Activated CD8-positive, alpha-beta T cell treated with anti-CD3 and anti-CD28 coated beads for 36 hours (primary cell): ENCODE measurements at places on chromosomes 6 and 20. TPM values are rescaled to one million over a fixed set of nuclear protein-coding genes. Genes with fewer than 3 reads are reported as not detected.
A peak's percentile ranks its signal among the peaks of the same experiment; 100 is the strongest.

The HCRTR2 gene
- not detected for total RNA-seq

The BPIFA1 gene
- total RNA-seq = not detected

The MYT1 gene
- total RNA-seq = not detected

The C20orf144 gene
- 0.29 TPM for total RNA-seq

DNA sequence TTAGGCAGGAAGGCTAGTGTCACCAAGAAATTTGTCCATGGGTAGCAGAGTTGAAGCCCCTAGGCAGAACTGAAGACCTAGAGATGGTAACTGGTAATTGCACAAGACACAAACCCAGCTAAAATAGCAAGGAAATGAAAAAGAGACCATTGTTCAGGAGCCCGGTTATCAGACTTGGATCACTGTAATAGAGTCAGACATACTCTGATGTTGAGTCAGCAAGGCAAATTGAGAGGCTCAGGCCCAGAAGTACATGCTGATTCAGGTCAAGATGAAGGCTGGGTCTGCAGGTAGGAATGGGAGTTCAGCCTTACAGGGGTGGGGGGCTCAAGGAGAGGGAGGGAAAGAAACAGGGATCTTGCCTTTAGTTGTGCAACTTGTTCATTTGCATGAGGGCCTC, 6.5 kb upstream of the TMEM242 start:
- DNase-seq = no peak

DNA sequence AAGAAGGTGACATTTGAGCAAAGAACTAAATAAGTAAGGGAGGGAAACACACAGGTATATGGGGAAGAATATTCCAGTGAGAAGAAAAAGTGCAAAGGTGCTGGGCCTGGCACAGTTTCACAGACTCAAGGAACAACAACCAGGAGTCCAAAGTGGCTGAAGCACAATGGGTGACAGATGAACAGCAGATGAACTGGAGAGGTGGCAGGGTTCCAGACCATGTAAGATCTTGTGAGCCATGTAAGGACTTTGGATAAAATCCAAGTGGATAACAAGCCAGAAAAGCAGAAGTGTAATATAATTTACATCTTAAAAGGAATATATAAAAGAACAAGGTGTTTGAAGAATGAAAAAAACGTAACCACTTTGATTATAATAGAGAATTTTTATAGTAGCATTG, 87.9 kb downstream of the MMS22L start:
- no peak for DNase-seq

DNA sequence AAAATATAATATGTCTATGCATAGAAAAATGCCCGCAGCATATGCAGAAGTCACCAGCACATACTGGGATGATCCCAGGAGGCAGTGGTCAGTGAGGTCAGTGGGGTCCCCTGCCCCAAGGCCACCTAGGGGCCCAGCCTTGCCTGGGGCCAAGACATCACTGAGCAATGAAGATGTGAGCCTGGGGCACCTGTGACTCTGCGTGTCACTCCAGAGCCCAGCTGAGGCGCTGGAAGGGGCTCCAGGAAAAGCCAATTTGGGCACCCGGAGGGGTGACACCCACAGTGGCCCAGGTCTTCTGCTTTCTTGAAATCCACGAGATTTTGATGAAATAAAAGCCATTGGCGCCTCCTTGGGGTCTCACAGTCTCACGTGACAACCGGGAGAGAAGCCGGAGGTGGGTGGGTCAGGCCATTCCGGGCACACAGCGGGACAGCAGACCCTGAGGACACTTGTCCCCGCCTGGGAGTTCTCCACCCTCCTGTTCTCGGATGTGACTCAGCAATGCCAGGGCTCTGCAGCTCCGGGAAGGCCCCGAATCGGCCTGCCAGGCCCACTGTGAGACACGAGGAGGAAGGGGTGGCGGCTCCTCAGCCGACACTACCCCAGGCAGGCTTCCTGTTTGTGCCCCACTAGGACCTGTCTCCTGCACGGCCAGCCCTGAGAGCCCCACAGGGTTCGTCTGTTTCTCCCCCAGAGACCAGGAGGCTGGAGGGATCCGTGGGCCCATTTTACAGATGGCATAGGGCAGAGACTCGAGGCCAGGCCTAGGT, 24.4 kb upstream of the SLCO4A1 start:
- peak; percentile 87 for DNase-seq

GRCh38 chr6:162825597-162825996, 97.8 kb downstream of the PACRG start:
- DNase-seq = no peak

DNA sequence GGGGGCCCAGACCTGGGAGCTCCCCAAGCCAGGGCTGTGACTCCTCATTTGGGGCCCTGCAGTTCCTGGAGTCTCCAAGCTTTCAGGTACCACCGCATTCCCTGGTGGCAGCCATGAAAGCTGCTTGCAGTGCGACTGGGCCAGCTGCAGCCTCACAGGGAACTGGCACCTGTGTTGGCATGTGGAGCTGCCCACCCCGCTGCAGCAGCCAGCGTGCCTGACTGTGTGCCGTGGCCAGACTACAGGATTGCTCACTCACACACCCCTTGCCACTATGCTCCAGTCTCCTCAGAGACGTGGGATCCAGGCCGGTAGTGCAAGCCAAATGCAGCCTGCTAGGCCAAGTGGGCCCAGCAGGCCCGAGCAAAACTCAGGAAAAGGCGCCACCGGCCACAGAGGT, 450.7 kb downstream of the COL12A1 start:
- DNase-seq = no peak

DNA sequence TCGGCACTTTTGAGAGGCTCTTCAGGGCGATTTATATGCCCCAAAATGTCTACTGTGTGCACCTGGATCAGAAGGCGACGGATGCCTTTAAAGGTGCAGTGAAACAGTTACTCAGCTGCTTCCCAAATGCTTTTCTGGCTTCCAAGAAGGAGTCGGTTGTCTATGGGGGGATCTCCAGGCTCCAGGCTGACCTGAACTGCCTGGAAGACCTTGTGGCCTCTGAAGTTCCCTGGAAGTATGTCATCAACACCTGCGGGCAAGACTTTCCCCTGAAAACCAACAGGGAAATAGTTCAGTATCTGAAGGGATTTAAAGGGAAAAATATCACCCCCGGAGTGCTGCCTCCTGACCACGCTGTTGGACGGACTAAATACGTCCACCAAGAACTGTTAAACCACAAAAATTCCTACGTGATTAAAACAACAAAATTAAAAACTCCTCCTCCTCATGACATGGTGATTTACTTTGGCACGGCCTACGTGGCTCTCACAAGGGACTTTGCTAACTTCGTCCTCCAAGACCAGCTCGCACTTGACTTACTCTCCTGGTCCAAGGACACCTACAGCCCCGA, 8.2 kb downstream of the GCNT2 start:
- no peak for DNase-seq

GRCh38 chr6:818196-818595, 125.3 kb upstream of the EXOC2 start:
- no peak for DNase-seq

- no peak for DNase-seq
Measured at GRCh38 chr6:80733641-80734040, 627.2 kb downstream of the BCKDHB start.

- DNase-seq = no peak
Measured at GRCh38 chr6:148818939-148819575, 72.2 kb downstream of the UST start.

DNA sequence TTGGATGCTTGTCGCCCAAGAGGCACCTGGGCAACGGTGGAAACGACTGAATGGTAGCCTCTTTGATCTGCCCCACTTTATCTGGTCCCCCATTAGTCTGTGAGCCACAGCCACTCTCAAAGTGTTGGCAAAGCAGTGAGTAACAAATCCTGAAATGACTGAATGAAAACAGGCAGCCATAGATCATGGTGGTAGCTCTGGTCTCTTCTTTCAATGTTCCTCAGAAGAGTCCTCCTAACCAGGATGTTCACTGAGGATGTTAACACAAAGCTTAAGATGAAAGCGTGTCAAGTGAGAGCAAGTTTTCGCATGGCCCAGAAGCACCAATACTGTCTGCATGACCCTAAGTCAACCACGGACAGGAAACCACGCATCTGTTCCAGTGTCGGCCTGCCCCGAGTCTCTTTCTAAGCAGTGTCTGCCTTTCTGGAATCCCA, 107.3 kb downstream of the IRF4 start:
- peak; percentile 86 for DNase-seq

GRCh38 chr6:3557336-3557735, 100.5 kb upstream of the SLC22A23 start:
- DNase-seq = no peak

- peak; percentile 87 for DNase-seq
Measured at GRCh38 chr6:42030585-42031506, 19.5 kb upstream of the TAF8 start.

DNA sequence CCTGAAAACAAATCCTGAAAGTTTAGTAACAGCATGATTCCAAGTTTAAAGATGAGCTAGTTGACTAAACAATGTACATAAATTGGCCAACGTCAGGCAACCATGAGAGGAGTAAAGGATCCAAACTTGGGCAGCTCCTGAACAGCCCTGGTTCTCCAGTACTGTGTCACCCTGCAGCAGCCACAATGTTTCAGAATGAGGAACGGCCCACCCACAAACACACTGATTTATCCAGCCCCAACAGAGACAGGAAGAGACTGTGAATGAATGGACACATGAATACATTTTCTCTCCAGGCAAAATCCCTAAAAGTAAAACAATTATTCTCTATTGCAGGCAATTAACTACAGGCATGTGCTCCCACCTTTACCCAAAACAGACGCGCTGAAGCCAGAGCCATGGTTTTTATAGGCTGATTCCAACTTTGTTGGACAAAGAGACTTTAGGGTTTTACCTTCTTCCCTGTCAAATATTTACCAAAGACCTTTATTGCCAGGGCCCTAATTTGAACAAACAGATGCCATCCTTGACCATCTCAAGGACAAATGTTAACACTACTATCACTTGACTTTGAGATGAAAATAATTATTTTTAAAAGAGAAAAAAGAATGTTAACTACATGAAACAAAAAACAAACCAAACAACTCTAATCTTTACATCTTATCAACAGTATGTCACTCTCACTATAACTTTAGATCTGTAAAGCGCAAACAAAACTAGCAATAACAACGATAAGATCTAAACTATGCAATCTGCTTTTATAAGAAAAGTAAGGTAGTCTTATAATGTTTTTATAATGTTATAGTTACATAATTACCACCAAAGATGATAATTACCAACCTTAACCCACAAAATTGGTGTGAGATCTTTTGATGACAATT, 22.9 kb downstream of the CNKSR3 start:
- DNase-seq = no peak

DNA sequence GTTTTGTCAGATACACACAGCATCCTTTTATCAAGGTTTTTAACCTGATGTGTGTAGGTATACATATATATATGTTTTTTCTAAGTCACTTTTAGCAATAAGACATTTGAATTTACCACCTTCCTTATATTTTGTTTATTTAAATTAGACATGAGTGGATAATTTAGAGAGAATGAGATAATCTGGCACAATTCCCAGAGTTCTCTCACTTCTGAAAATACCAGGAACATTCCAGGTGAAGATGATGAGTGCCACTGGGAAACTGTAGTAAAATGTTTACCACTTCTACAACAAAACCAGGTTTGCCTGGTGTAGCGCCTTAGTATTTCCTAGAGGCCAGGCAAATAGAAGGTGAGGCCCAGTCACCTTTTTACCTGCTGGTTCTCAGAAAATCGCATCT, 189.5 kb downstream of the TMEM242 start:
- no peak for DNase-seq

GRCh38 chr6:168736039-168736438, 295.1 kb downstream of the SMOC2 start:
- no peak for DNase-seq

DNA sequence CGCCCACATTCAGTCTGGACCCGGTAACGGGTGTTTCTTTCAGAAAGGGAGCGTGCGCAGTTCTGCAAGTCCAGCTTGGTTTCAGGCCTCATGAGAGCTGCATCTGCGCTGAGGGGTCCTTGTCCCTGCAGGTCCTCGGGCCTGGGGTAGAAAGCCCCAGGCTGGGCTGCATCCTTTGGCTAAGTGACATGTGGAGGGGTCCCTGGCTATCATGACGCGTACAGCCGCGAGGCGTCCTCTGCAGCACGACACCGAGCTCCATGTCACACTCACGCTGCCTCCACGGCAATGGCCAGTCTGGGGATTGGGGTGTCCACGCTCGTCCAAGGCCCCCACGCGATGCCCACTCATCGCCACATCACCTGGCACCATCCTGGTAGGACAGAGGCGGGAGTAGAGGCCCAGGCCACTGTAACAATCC, 1.7 kb upstream of the KIF25 start:
- no peak for DNase-seq

DNA sequence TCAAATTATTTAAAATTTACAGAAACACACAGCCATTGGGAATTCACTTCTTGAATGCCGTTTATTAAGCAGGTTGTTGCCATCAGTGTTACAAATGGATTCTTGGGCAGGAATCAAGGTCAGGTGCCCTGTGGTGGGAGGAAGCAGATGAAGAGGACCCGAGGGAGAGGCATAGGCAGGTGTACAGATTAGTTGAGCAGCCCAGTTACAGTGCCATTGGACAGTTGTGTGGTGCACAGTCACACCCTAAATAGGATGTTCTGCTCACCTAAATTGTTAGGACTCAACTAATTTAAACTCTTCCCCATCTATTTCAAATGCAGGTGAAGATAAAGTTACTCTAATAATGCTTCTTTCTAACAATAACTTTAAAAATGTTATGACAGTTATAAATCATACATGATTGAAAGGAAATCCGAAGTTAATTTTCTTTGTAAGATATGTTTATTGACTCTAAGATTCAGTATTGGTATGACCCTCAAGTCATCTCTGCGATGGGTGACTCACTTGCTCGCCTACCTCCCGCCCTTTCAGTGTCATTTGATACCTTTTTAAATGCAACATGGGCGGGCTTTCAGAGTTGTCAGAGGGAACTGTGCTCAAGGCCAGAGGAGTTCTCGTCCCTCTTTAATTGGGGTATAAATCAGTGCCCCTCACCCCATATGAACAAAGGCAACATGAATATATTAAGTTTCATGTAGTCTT, 35.1 kb downstream of the DSE start:
- peak; percentile 37 for DNase-seq

DNA sequence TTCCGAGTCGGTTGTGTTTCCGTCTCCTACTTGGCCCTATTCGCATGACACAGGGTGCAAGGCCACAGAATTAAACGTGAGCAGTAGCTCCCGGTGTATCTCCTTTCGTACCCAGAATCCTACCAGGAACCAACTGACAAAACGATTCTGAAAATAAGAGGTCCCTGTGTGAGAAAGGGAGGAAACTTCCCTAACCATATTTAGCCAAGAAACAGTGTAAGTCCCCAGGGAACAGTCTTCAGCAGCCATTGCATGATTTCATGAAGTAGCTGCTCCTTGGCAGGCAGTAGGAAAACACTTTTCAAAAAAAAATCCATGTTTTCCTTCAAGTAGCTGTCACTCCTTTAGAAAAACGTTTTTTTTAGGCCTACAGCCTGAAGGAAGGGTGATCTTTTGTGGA, 46.9 kb downstream of the PDE10A start:
- no peak for DNase-seq
